Stimulated activated CD4-positive, alpha-beta T cell treated with anti-CD3 and anti-CD28 coated beads, TNF-alpha, amount 100 ng/mL, for 4 hours (primary cell): ENCODE measurements at places on chromosomes 7 and 10.

- DNase-seq: no peak
Measured at GRCh38 chr10:76433161-76434005, 1002.0 kb downstream of the LRMDA start.

- no peak for DNase-seq
Measured at GRCh38 chr10:92801978-92802872, 46.1 kb upstream of the EXOC6 start.

DNA sequence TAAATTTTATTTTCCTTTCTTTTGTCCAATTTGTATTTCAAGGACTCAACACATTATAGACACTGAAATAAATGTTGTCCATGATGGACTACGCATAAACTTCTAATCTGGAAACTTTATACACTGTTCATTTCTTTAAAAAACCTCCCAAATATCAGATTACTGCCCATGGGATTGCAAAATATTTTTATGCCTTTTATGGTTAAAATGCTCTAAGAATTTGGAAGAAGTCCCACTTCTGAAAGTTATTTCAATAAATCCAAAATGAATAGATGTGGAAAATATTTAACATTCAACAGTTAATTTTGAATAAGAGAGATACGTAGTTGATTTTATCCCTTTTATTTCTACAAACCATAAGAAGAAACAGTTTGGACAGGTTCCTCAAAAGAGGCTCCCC, 46.1 kb downstream of the CABCOCO1 start:
- no peak for DNase-seq

DNA sequence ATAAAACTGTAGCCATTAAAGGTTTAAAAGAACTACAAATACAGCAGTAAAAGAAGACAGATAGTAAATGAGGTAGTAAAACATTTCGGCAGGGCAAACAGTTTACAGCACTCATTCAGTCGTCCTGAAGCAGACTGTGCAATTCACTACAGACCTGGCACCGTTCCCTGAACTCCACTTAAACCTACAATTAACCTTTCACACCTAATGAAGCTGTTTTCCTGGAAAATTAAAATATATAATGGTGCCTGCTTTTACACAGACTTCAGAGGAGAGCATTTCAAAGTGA, 335.3 kb downstream of the GFRA1 start:
- no peak for DNase-seq

- no peak for DNase-seq
Measured at GRCh38 chr7:139560678-139561077, 37.2 kb downstream of the CLEC2L start.

DNA sequence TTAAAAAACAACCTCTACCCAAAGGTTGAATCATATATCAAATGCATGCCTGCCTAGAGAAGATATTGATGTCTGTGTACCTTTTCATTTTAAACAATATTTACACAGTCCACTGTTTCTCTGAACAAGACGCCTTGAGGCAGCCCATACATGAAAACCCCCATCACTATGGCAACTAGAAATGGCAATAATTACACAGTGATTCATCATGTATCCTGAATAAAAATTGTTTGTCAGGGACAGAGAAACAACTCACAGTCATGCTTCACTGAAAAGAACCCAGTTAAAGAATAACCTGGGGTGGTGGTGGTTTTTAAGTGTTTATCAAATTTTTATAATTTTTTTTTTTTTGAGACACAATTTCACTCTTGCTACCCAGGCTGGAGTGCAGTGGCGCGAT, 19.7 kb downstream of the DNAJC12 start:
- DNase-seq: no peak

DNA sequence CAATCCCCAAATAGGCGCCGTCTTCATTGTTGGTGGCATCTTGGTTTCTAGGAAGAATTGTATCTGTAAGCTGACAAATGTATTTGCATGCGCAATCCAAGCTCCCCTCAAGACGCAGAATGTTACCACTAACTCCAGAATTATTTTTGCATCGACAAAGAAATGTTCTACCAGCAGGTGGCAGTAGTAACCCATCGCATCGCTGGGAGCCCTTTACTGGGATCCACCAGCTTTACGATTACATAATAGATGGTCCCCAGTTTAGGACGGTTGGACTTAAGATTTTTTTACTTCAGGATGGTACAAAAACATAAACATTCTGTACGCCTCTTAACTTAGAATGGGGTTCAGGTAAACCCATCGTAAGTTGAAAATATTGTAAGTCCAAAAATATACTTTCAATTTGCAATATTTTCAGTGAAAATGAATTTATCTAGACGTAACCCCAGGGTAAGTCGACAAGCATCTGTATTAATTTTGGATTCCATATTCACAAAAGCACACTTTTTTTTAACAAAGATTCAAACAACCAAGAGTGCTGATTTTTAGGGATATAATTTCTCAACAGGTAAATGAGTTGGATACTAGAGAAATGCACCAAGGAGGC, 114.0 kb upstream of the COBL start:
- no peak for DNase-seq

DNA sequence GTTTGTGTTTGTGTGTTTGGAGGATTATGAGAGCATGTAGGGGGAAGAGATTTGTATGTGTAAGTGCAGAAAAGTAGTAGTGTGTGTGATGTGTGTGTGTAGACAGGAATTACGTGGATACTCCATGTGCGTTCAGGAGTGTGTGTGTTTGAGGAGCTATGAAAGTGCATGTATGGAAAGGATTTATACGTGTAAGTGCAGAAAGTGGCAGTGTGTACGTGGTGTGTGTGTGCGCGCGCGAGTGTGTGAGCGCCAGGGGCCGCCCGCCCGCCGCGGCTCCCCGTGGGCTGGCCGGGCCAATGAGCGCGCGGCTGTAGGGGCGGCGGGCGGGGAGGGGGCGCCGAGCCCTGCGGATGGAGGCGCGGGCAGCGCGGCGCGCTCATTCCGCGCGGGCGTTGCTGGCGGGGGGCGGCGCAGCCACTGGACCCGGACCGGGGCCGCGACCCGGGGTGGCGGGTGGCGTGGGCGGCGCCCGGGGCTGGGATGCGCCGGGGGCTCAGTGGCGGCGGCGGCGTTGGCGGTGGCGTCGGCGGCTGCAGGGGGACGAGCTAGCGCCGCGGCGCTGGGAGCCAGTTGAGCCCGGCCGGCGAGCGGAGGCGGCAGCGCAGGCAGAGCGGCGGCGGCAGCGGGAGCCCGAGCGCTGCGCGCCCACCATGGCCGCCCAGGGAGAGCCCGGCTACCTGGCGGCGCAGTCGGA, at the start of gene BICC1:
Gene BICC1 (plus strand): TSS at position 382 of the 697 bp plus-strand sequence. CDS start 272 bp downstream, at position 654.
- no peak for DNase-seq

DNA sequence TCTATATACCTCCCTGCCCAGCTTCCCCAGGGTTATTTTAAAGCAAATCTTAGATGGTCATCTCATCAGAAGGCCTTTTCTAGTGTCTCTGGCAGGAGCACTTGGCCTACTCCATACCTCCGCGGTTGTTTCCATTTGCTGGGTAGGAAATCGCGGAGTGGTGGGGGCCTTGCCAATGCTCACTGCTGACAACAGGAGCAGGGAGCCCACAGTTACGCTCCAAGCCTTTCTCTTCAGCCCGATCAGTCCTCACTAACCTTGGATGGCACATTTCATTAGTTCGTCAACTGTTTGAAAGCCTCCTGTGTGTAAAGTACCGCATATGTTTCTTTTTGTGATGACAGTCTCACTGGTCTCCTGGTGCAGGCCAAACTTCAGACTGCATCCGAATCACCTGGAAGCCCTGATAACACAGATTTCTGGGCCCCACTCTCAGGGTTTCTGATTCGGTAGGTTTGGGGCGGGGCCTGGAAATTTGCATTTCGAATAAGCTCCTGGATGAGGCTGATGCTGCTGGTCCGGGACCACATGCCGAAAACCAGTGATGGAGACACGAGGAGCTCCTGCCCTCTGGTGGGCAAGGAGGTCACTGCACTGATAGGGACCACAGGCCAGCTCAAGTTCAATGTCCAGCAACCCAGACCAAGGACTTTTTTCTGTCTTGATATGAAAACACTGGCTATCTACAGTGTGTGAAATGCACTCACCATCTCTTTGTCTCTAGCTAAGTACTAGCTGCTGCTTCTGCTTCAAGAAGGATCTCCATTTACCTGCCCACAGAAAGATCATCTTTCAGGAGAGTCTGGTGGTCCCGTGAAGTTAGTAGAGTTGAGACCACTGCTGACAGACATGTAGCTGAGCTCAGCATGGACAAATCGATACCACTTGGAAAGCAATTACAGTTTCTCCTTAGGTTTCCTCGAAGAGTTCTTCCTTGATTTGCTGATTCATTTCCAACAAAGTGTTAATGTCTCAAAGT, 14.0 kb downstream of the LRGUK start:
- peak; percentile 15 for DNase-seq

GRCh38 chr10:18000601-18001000, 48.9 kb downstream of the SLC39A12 start:
- DNase-seq: no peak

- no peak for DNase-seq
Measured at GRCh38 chr10:86815035-86815617, 58.7 kb downstream of the BMPR1A start.

DNA sequence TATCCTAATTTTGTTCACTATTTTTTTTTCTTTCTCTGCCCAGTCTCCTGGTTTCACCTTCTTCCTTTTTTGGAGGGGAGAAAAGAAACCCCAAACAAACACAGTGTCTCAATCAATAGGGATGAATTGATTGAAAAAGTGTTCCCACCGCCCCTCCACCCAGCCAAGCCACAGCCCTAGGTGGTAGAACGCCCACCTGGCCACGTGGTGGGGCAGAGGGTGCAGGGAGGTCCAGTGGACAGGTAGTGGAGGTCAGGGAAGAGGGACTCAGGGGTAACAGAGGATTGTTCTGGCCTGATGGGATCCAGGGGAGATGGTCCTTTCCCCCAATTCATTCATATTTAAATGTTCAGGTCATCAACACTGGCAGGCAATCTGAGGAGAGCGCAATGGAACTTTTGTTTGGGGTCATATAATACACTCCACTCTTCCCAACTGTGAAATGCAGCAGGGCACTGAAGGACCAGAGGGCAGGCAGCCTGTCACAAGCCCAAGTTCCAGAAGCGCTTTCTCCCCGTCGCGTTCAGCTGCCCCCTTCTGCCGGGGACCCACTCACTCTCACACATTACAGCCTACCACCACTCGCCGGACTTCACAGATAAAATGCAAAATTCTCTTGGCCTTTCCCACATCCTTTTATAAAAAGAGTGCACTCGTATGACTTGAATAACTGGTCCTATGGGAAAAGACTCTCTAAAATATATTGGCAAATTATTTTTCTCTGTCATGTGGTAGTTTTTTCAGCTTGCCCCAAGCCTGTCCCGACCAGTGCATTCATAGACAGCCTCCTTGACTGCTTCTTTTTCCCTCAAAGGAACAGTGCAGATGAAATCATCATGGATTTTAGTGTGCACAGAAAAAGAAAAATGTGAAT, 1.6 kb downstream of the INHBA start:
- no peak for DNase-seq

DNA sequence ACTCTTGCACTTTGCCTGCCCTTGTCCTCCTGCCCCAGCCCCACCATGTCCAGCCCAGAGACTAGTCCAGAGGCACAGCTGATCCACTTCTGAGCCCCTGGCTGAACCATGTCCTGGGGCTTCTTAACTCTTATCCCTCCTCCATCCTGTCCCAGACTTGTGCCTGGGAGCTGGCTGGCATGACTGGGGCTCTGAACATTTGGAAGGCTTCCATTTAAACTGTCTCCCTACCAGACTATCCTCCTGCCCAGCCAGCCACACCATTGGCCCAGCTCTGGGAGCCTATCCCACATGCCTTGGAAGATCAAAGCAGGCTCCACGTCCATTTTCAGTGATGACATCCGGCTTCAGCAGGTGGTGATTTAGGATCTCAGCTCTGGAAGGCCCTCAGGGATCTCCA, 57.4 kb downstream of the FAM241B start:
- DNase-seq: no peak

- no peak for DNase-seq
Measured at GRCh38 chr7:27030393-27031050, 65.3 kb downstream of the HOXA1 start.

DNA sequence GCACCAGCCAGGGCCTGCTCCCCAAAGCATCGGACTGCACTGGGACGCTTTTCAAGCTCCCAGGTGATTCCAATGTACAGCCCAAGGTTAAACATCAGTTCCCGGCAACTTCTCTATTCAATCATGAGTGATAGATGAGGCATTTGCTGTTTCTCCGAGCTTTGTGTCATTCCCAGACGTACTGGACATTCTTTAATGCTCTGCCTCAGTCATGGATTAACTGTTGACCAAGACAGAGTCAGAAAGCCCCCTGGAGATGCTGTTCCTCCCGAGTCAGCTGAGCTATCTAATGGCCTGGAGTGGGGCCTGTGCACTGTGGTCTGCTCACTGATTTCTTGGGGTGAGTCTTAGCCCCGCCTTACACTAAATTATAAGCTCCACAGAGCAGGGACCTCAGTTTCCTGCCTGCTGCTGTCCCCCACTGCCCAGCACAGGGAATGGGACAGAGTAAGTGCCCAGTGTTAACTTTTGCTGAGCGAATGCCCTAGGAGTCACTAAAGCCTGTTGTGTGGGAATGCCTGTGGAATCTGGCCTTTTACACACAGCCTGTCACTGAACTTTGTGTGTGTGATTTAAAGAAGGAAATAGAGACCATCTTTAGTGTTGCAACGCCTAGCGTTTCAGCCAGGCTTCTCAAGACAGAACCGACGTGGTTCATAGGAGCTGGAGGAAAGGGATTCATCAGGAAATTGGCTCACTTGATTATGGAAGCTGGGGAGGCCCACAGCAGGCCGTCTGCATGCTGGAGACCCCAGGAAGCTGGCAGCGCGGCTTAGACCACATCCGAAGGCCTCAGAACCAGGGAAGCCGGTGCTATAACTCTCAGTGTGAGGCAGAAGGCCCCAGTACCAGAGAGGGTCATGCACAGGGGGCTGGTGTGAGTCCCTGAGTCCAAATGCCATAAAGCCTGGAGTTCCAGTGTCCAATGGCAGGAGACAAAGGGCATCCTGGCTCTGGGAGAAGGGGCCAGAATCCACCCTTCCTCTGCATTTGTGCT, 29.3 kb upstream of the RNF32 start:
- DNase-seq: no peak

GRCh38 chr10:48506147-48506917, 98.5 kb downstream of the ARHGAP22 start:
- no peak for DNase-seq

DNA sequence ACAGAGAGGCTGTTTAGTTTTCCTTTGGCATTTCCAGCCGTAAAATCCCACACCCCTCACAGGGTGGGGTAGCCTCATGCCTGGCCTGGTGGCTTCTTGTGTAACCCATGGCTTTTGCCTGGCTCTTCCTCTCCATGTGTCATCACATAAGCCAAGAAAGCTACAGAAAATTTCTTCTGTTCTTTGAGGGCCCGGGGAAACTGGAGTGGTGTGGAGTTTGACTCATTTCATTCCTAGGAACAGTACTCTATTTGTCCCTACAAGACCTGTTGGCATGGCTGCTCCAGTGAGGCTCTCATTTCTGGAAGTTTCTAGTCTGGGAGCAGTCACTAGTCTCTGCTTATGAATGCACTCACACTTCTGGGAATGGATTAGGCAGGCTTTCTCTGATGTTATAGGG, 523.9 kb downstream of the SUGCT start:
- no peak for DNase-seq

GRCh38 chr10:31604646-31605170, 285.7 kb downstream of the ZEB1 start:
- no peak for DNase-seq

GRCh38 chr10:88932539-88933256, 19.9 kb downstream of the ACTA2 start:
- DNase-seq: no peak
